ENCODE measurements at places on chromosomes 7 and 10. TPM values are rescaled to one million over a fixed set of nuclear protein-coding genes. Genes with fewer than 3 reads are reported as not detected.

DNA sequence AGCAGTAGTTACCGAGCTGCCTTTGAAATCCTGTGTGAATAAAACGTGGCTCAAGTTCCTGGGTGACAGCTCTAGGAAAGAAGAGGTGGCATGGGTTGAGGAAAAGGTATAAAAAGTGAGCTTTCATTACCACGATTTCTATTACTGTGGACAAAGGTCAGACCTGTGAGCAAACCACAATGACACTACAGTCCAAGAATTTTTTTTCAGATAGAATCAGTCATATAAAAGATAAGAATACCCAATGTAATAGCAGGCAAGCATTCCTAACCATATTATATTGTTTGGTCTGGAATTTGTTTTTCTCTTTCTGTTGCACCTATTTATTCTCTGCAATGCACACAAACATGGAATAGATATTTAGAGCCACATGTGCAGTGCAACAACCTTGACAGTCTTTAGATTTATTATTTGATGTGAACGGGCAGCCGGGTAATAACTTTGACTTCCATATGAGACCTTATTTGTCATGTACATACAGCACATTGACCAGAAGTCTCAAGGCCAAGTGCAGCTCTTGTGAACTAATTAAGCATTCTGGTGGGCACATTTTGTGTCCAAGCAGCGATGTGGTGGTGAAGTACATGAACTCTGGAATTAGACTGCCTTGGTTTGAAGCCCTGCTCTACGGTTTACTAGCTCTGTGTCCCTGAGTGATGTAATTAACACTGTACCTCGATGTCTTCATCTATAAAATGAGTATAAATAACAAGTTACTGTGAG is 156.8 kb downstream of the NRCAM start:
- DNase-seq: no peak

DNA sequence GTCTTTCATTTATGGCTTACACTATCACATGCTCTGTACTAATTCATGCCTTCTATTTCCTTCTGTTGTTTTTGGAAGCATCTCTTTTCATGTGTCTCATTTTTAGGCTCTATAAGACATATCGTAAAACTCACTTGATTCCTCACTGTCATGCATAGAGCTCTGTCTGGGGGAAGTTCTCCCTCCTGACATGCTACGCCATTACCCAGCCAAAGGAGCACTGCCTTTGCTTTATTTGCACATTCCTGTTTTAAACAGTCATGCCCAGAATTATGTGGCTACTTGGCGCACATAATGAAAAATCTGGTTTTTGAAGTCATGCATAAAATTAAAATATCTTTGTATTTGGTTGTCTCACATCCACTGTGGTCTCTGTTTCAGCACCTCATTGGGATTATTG is 17.6 kb upstream of the AKR1C3 start:
- DNase-seq: no peak

DNA sequence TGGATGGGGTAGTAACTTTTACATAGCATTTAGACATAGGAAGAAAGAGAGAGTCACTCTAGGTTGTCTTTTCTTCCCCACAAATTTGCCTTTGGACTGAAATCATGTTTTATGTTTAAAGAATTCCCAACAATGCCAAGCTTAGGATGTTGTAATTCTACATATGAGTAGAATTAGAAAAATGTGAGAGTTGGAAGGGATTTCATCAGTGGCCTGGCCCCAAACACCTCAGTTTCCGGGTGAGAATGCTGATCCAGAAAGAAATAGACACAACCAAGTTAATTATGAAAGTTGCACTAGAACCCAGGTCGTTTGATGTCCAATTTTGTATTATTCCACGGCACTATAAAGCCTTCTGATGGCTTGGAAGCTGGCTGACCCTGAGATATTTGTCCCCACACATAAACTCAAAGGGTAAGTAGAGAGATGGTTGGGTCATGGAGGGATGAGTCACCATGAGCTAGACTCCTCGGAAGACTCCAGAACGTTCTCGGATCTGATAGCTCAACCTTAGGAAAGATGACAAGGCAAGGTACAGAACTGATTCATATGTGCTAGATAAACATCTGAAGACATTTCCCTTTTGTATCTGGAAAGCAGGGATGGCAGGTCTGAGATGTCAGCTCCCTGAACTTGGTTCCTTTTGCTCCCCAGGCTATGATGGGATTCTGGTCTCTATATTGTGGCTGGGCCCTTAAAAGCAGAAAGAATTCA is 48.8 kb upstream of the SLC35B4 start:
- DNase-seq: no peak

GRCh38 chr10:34489973-34490745 is 324.9 kb downstream of the PARD3 start:
- peak; percentile 52 for DNase-seq

DNA sequence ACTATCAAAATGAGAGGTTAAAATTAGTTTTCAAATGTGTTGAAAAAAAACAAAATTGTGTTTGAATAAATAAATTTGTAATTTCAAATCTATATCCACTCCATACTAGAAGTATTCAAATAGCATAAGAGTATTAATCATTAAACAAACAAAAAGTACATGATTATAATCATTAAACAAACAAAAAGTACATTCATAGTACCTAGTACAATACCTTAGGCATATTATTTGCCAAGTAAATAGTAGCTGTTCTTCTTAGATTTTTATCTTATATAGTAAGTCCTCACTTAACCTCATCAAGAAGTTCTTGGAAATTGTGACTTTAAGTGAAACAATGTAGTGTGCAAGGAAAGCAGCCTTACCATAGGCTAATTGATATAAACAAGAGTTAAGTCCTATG is 349.3 kb upstream of the VWC2 start:
- DNase-seq: no peak

GRCh38 chr10:16856092-16856491 is 38.9 kb upstream of the RSU1 start:
- DNase-seq: no peak

- no peak for DNase-seq
Measured at GRCh38 chr7:121493553-121493952, 97.4 kb upstream of the FAM3C start.

DNA sequence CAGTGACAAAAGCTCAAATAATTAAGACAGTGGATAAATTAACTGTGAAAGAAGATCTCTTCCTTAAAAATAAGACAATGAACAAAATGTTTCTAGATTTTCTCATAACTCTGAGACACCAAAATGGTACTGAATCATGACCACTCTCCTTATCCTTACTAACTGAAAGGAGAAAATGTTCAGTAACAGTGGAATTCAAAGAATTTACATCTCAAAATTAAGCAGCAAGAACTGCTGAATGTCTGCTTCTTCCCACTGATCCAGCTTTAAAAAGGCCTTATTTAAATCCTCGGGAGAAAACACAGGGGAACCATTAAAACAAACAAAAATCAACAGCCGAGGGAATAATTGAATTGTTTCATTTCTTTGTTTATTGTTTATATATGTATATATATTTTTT is 27.3 kb upstream of the PLXDC2 start:
- peak; percentile 19 for DNase-seq

DNA sequence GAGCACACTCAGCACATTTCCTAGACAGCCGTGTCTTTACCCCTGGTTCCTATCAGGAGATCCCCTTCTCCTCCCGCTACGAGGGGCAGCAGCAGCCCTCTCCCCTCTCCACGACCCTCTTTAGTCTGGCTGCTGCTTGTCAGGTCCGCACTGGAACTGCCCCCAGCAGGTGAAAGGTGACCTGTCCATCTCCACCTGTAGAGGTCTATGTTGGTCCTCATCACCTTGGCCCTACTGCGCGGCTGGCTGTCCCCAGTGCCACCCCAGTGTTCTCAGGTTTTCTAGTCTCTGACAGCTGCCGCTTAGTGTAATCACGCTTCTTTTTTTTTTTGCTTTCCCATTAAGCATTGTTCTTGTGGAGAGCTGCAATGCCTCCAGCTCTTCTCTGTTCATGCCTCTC is 545.7 kb downstream of the SDK1 start:
- DNase-seq: no peak

DNA sequence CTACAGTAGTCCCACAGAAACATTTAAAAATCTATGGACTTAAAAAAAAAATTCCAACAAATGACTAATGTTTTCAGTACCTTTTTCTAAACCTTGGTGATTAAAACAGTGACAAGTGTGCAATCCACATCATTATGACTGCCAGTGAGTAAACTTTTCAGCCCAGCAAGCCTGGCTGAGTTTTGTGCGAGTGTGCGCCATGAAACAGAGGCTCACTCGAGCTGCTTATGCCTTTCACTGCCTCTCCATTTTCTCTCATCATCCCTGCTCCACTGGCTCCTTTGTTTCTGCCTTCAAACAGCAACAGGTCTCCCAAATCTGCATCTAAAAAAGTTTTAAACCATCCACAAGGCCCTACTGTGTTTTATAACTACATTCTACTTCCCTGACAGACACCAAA is 105.8 kb downstream of the USP6NL start:
- no peak for DNase-seq

DNA sequence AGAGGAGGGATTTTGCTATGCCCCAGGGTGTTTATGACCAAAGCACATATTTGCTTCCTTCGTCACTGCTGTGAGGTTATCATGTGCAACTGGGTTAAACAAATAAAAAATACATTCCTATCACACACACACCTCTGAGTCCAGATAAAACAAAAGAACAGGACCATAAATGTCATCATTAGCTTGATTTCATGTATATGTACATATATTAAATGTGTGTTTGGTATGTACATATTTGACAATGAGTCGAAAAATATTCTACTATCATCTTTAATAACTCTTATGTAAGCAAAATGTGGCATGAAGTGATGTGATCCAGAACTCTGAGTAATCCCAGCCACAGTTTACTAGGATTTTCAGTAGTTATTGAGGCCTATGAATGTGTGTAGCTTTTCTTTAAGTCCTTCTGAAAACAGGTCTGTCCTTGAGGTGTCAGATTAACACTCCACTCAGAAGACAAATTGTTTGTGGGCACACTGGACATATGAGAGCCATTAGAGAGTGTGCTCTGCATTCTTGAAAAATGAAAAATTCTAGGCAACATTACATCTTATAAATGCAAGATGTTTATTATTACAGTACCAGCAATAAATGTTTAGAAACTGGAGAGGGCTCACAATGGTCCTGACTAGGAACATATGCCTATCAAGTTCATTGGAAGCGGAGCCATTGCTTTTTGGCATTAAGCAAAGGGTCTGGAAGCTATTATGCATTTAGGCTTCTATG is 335.1 kb upstream of the SEMA3A start:
- DNase-seq: peak; percentile 67

- no peak for DNase-seq
Measured at GRCh38 chr7:72709909-72710308, 118.1 kb downstream of the TYW1B start.

DNA sequence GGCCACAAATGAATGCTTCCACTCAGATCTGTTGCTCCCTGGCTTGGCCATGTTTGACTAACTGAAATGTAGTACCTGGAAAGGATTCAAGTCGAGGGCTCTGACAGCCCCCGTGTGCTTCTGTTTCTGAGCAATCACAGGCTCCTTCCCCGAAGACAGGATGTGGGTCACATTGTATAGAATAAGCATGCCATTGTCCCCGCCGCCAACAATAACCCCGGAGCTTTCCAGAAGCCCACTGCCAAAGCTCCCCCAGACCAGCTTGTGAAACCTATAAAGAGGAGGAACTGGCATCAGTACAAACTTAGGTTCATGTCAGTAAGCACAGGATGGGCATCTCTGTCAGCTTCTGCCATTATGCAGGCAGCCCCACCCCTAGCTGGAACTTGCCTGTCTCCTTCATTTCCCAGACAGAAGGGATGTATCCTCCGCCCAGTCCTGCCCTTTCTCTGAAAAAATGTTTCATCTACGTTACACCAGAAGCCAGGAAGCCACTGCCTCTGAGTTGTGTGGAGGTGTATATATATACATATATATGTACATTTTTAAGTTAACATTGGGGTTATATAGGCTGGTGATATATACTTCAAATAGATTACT is 10.3 kb downstream of the SEC31B start:
- DNase-seq: no peak

- no peak for DNase-seq
Measured at GRCh38 chr10:88048312-88048711, 184.9 kb downstream of the PTEN start.

- no peak for DNase-seq
Measured at GRCh38 chr10:97888641-97889262, 39.1 kb downstream of the GOLGA7B start.

DNA sequence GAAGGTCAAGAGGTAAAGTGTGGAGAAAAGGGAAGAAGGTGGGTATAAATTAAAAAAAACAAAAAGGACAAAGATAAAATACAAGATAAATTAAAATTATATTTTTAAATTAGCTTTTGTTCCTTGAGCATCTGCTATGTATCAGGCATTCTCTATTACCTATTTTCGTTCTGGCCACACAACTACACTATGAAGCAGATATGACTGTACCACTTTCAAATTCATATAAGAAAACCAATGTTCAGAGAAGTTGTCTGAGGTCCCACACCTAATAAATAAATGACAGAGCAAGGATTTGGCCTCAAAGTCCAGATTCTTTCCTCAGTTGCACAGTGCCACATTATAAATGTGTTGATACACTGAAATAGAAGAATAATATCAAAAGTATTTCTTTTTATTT is 103.8 kb upstream of the PCDH15 start:
- no peak for DNase-seq

DNA sequence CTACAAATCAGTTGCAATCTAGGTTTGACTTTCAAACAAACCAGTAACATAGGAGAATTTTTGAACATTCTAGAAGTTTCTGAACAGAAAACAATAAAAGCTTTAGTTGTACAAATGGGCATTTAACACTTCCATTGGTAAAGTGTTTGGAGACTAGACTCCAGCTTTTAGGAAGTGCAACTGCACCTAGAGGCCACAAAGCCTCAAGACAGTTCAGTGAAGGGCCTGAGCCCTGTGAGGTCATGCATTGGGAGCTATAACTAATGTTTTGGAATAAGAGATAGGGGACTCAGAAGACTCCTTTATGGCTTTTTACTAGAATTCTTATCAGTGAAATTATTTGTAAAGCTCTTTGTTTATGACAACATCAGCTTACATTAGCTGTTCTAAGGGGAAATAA is 3.0 kb upstream of the EPHB6 start:
- no peak for DNase-seq

DNA sequence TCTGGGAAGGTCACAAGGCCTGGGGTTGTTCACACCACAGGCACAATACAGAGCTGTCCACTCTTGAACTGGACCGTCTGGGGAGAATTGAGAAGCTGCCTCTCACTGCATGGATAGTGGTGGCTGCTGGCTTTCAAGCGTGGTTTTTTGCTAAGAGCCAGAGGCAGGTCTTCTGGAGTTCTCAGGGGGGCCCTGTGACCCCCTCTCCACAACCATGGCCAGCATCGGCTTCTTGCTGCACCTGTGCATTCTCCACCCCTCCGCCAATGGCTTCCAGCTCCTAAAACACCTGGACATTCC is 140.3 kb downstream of the ADCY1 start:
- no peak for DNase-seq

Gene TUBAL3
- not detected for total RNA-seq

Gene RELN
- total RNA-seq: 1.2 TPM

Gene GIMAP6
- 8.7 TPM for total RNA-seq

Gene TMEM176A
- 68.1 TPM for total RNA-seq

Gene HPS6
- total RNA-seq: 14.9 TPM

Gene AQP1
- total RNA-seq: 121 TPM

Gene CLDN4
- total RNA-seq: 17.6 TPM

Gene CD36
- total RNA-seq: 34.4 TPM

Gene TNS3
- 73.9 TPM for total RNA-seq

Gene TAS2R41
- total RNA-seq: 2.6 TPM

Gene ASB13
- 7.0 TPM for total RNA-seq

Gene PLXNA4
- total RNA-seq: 34.9 TPM

Gene STOX1
- 0.24 TPM for total RNA-seq

Gene STEAP4
- 9.4 TPM for total RNA-seq

Gene GET4
- 16.1 TPM for total RNA-seq

Gene SLC4A2
- total RNA-seq: 52.0 TPM

Gene ZNF239
- 2.6 TPM for total RNA-seq

Gene TMEM130
- total RNA-seq: 0.48 TPM

Gene FAM25G
- not detected for total RNA-seq

Gene SEC31B
- total RNA-seq: 4.6 TPM

Data from umbilical cord (tissue), 2 donors.